Progenitor cell of endocrine pancreas (in vitro differentiated cells): ENCODE measurements at places on chromosomes 7 and 10. TPM values are rescaled to one million over a fixed set of nuclear protein-coding genes. Genes with fewer than 3 reads are reported as not detected.

Gene C10orf105
- total RNA-seq = 0.07 TPM in 1 of 2 replicates, not detected in the other

DNA sequence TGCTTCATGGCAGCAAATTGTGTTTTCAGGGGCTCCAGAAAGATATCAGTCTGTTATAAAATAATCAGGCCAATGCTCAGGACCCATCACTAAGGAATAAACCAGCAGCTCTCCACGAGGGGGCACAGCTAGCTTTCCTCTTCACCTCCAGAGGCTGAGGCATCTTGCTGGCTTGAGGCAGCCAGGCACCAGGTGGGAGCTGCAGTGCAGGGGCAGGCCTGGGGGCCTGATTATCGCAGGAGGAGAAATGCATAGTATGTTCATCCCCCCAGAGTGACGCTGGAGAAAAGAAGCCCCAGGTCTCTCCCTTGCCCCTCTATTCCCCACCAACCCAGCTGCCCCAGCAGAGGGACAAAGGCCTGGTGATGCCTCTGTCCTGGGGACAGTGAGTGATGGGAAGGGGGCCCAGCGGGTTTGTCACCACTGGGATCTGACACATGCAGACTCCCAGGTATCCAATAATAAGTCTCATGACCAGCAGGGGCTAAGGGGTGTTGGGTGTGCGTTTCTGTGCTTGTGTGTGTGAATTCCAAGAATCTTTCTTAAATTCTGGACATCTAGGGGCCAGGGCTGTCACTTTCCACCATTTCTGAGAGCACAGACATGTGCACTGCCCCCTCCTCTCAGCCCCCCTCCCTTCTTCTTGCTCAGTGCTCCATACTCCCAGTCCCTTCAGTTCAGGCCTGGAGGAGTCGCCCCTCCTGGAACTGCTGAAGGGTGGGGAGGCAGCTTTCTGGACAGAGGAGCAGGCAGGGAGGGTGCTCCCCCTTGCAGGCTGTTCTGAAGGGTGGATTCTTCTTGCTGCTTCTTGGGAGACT lies 128.1 kb upstream of the FAM20C start:
- no peaks in the 10 kb centered on the region for H3K4me1 ChIP-seq
- H3K36me3 ChIP-seq = no peaks in the 10 kb centered on the region
- H3K4me3 ChIP-seq = no peak overlapping the region
- no peak for DNase-seq

Gene SPDYE1
- not detected in 2 replicates for total RNA-seq

- DNase-seq = no peak
- H3K4me1 ChIP-seq = no peaks in the 10 kb centered on the region
- H3K4me3 ChIP-seq = no peak overlapping the region
- no peaks in the 10 kb centered on the region for H3K36me3 ChIP-seq
- peaks cover 3% of the 10 kb centered on the region for H3K27me3 ChIP-seq
- H3K27ac ChIP-seq = no peak overlapping the region
Observed at GRCh38 chr10:133013463-133013862, 71.1 kb upstream of the CFAP46 start.

Gene FOXK1
- total RNA-seq = 47.6 and 47.8 TPM in 2 replicates

- no peaks in the 10 kb centered on the region for H3K4me1 ChIP-seq
- DNase-seq = no peak
- peaks cover 21% of the 10 kb centered on the region for H3K27me3 ChIP-seq
- no peak overlapping the region for H3K27ac ChIP-seq
- no peaks in the 10 kb centered on the region for H3K36me3 ChIP-seq
- no peak overlapping the region for H3K4me3 ChIP-seq
Observed at GRCh38 chr10:130018265-130018664, 54.2 kb upstream of the EBF3 start.
